ENCODE measurements at places on chromosomes 12 and 14.

DNA sequence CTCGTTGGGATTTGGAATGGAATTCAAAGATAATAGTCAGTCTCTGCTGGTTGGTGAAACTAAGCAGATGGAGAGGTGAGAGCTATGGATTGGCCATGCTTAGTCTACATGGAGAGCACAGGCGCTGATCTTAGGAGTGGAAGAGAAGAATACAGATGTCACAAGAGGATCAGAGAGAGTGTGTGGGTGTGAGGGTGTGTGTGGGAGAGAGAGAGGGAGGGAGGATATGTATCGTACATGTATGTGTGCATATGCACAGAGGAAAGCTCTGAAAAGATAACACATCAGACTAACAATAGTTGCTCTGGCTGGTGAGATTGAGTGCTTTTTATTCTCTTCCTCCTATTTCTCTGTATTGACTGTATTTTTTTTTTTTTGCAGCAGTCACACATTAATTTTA is 686.2 kb upstream of the TBX3 start:
- no peak for DNase-seq

DNA sequence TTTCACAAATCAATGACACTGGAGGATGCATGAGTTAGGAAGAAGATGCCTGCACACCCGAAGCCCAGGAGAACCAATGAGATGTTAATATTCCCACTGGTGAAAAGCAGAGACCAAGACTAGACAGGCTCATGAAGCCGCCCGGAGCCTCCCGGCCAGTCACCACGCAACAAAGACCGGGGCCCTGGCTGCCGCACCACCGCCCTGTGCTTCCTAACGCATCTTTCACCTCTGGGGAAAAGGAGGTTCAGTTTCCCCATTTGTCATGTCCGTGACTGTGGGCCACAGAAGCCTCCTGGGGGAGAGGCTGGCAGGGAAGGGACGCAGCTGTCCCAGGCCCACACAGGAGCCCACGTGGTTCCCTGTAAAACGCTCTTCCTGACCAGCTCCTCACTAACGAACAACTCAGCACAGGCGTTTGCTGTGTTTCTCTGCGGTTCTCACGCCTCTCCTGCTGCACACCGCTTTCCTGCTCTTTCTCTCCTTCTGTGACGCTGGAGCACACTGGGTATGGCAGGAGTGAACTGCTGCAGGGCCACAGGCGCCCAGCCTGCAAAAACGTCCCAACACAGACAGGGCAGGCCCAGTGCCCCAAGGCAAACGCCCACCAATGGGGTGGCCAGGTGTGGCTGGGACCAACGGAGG is 10.8 kb downstream of the RIMBP2 start:
- no peak for DNase-seq

GRCh38 chr14:22928237-22929103 is 706 bp downstream of the PRMT5 start:
- no peak for DNase-seq

GRCh38 chr12:89328151-89329030 is 23.9 kb downstream of the DUSP6 start:
- no peak for DNase-seq

DNA sequence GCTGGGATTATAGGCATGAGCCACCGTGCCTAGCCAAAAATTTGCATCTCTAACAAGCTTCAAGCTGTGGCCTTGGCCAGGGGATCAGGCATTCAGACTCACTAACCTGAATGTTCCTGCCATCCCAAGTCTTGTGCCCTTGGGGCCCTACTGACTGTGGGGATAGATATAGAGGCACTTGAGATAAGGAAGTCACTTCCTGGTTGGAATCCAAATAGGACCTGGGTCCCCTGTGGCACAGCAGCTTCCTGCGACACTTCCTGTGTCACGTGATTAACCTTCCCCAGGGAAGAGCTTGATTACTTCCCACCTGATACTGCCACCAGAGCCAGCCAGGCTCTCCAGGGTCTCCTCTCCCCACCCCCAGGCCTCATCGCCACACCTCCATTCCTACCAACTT is 128.2 kb downstream of the BCL11B start:
- DNase-seq = no peak

DNA sequence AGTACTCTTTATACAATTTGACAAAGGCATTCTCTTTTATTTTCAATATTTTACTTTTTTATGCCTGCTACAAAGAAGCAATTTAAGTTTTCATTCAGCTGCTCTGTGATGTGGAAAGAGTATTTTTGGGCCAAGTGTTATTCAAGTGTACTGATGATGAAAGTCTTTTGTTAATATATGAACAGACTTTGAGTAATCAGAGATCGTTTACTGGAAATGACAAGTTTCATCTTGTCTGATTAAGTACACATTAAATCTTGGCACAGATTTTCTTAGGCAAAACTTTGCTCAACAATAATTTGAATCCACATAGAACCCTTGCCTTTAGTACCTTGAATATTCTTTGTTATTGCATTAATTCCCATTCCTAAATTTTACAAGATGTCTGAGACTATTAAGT is 13.3 kb upstream of the PZP start:
- no peak for DNase-seq

DNA sequence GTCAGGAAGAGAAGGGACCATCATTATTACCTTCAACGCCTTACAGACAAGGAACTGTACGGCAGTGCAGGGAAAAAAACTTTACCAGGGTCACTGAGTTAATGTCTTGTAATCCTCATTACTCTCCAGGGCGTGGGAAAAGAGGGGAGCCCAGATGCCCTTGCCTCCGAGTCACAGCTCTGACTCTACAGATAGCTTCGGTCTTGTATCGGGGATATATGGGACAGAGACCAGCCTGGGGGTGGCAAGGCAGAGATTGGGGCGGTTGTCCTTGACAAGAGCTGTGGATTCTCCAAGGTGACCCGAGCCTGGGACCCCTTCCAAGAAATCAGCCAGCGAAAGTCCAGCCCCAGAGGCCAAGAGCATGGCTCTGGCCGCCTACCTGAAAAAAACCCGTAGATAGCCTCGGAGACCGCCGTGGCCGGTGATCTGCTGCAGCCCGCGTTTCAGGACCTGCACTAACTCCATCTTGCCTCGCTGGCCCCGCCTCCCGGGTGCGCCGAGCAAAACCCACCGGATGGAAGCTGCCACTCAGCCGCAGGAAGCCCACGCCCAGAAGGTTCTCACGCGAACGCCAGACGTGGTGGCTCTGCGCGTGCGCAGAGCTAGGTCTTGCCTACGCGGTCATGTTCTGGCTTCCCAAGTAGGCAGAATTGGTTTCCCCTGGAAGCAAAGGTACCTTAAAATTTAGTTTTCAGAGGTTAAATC is at the start of gene NDUFA12:
Gene NDUFA12 (minus strand): TSS at position 485 of the 708 bp plus-strand sequence. CDS start 17 bp downstream, at position 468.
- DNase-seq = peak; percentile 90

- DNase-seq = no peak
Observed at GRCh38 chr12:73017981-73018380, 745.8 kb downstream of the TRHDE start.

GRCh38 chr14:91228112-91229004 is 16.1 kb downstream of the GPR68 start:
- DNase-seq = peak; percentile 50

- DNase-seq = no peak
Observed at GRCh38 chr14:33924566-33925100, 26.2 kb downstream of the EGLN3 start.

DNA sequence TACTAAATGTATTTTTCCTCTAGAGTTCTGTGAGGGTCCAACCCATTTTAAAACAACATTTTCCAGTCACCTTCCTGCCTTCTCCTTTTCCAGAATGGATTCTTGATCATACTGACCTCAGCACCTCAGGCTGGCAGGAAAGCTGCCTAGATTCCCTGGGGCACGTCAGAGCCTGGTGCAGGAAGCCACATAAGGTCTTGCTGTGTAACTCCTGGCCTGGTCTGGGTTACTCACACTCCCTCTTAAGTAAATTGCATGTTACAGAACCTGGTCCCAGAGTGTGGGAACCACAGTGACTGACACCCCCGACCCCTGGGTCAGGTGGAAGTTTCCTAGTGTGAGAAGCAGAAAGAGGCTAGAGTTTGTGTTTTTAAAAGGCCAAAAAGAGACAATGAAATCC is 209.8 kb downstream of the SPTSSA start:
- DNase-seq = no peak

- no peak for DNase-seq
Observed at GRCh38 chr12:40646456-40646855, 45.8 kb upstream of the CNTN1 start.

- DNase-seq = peak; percentile 9
Observed at GRCh38 chr12:122031342-122032216, 9.9 kb downstream of the BCL7A start.

DNA sequence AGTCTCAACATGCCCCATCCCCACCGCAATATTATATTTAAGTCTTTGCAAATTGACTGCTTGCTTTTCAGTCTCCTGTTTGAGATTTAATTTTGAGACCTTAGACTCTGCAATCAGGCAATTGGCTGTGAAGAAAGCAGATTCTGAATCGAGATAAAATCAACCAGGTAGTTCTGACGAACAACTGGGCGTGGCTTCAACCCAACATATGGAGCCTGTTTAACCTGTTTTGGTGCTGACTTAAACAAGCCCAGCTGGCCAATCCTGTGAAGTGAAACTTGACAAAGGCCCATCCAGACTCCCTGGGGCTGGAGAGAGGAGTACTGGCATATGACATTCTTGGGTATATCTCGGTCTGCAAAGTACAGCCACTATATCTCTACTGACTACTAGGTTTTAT is 9.8 kb upstream of the CIPC start:
- DNase-seq = no peak

DNA sequence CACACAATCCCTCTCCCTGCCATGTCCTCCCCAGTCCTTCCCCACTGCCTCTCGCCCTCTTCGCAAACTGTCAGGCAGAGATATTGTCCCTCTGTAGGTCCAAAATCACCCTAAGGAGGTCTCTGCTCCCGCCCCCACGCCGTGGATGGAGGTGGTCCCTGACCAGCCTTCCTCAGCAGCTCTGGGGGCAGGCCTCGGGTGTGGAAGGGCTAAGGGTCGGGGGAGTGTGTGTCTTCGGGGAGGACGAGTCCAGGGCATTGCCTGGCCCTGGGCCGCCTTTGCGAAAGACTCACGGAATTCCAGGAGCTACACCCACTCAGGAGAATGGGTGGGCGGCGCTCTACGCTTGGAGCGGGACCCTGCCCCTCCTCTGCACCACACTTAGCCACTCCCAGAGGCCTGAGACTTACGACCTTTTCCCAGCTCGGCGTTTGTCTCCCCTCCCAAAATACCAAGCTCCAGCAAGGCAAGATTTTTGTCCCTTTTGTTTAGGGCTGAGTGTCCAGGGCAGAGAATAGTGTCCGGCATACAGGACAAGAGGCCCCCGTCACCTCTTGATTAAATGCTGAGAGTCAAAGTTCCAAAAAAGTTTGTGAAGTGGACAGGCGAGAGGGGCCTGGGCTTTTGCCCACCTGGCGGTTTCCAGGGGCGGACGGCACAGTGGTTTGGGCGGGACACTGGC is 881 bp downstream of the PYGL start:
- DNase-seq = no peak
